ENCODE measurements at places on chromosomes 12 and 14.

DNA sequence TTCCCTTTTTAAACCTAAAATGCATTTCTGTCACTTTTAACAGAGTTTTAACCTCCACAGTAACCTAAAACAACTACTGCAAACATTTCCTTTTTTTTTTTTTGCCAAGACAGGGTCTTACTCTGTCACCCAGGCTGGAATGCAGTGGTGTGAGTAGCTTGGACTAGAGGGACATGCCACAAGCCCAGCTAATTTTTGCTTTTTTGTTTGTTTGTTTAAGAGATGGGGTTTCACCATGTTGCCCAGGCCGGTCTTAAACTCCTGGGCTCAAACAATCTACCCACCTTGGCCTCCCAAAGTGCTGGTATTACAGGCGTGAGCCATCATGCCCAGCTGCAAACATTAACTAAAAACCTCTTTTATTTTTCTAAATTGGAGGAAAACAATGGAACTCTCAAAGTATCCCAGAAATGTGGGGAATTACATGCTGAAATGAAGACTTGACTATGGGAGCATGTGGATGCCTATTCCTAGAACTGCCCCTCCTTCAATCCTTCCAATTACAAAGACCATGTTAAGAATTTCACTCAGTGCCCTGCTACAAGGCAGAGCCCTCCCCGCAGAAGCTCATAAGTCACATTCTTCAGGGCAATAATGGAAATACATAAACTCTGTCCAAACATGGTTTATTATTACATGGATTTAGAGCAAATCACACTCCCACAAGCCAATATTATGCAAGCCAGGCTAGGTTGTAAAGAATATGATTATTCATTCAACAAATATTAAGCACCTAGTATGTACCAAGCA lies 66.9 kb downstream of the C12orf56 start:
- no peak for DNase-seq

DNA sequence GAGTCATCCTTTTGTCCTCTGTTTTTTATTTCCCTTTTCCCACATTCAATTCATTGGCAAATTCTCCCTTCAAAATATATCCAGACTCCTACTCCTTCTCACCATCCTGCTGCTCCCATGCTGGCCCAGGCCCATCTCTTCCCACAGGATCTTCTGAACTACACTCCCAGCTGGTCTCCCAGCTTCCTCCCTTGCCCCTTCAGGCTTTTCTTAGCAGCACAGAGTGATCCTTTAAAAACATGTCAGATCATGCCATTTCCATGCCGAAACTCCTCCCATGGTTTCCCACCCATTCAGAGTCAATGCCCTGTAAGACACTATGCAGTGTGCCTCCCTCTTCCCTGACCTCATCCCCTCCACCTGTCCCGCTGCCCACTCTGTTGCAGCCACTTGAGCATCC lies 2.4 kb upstream of the KRT84 start:
- no peak for DNase-seq

- DNase-seq, result no peak
These were observed 353.8 kb downstream of the GLT1D1 start for GRCh38 chr12:129207084-129207483.

DNA sequence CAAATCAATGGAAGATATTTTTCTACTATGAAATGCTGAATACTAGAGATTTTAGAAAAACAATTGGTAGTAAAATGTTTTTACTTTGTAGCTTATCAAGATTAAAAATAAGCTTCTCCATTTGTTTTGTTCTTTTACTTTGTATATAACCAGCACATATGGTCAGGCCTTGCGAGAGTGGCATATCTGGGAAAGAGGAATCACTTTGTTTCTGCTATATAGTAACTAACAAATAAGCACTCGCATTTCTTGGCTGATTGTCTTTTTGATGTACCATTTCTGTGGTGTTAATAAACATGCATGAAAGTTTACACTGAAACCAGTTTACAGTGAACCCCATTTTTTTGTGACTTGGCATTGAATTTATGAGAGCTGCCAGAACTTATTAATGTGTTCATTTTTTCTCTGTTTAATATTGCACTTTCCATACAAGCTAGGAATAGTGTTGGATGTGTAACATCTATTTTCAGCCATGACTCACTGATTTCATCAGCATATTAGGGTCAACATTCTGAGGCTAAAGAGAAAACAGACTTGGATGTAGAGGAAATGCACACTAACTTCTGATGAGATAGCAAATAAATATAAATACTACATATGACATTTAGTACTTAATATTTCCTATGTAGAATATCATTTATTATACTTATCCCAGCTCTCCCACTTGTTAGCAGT lies 635.5 kb downstream of the KCNH5 start:
- DNase-seq, result no peak

GRCh38 chr12:113220593-113221180 lies 577 bp upstream of the TPCN1 start:
- DNase-seq, result no peak

GRCh38 chr12:122932207-122932606 lies 34.1 kb downstream of the ABCB9 start:
- DNase-seq, result no peak

DNA sequence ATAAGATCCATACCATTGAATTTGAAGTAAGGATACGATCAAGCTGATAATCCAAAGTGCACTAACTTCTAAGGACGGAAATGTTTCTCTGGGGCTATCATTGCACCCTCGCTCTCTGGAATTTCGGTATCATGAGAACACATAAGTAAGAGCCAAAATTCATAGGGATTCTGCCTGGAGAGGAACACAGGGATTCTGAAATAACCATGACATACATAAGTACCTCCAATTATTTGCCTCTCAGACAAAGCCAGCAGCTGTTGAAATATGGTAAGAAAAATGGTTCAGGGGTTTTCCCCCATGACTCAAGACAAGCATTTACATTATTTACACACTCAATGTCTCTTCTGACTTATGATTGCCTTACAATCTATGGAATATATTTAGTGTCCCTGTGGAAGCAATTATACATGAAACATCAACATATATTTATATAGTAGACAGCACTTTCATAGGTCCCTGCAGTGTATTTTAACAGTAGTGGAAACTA lies 1123.6 kb upstream of the SEL1L start:
- no peak for DNase-seq

- DNase-seq, result no peak
These were observed 312.3 kb upstream of the DIO2 start for GRCh38 chr14:80523518-80524117.

- DNase-seq, result no peak
These were observed 46.9 kb downstream of the ACTN1 start for GRCh38 chr14:68932231-68932630.

DNA sequence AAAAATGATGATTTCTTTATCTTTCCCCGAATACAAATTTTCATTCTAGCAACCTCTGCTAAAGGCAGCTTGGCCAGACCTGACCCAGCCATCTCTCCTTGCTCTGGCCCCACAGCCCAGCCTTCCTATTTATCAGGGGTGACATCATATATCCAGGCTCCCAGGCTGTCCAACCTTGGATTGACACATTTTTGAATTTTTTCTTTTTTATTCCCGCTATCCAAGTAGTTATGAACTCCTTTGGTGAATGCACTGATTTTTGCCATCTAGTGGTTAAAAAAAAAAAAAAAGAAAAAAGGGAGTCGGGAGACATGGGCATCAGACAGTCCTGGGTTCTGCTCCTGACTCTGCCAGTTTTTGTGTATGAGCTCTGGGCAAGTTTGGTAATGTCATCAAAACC lies 120.5 kb downstream of the PTPN11 start:
- no peak for DNase-seq

All from right renal cortex interstitium (tissue), 3 donors.